ENCODE measurements at places on chromosomes 4 and X.

DNA sequence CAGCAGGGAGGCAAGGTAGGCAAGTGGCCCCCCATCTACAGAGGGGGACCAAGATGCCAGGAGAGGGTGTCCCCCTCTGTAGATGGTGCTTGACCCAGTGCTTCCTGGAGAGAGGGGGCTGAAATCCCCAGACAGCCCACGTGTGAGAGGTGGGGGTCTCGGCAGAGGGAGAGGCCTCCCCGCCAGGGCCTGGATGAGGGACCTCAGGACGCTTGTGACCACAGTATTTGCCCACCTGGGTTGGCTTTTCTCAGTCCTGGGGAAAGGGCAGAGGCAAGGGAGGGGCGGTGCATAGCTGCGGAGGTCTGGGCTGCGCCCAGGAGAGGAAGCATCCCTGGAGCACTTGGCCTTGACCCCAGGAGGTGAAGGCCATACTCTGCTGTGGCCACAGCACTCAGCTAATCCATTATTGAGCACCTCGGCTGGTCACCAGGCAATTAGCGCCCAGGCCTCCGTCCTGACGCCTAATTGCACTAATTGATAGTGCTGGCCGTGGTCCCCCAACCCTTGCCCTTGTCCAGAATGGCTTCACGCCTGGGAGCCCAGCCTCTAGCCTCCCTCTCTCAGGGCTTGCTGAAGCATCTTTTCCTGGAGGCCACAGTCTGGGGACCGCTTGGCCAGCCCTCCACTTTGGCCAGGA lies 30.7 kb downstream of the HMX1 start:
- no peak for DNase-seq

DNA sequence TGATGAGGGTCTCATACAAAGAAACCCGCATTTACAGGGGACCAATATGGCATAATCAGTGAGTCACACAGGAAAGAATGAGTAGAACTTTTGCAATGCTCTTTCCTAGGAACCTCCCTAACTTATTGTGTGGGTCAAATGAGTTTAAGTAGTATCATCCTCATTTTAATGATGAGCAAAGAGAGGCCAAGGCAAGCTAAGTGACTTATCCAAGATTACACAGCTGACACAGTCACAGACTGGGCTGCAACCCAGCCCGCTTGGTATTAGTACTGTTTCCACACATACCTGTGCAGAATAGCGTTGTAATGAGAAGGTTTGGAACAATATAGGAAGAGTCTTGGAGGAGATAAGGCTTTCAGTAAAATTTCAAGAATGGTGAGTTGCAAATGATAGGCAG lies 91.0 kb upstream of the PPP1R2C start:
- DNase-seq = no peak

GRCh38 chr4:12689457-12689856 lies 794.7 kb downstream of the RAB28 start:
- DNase-seq = no peak

DNA sequence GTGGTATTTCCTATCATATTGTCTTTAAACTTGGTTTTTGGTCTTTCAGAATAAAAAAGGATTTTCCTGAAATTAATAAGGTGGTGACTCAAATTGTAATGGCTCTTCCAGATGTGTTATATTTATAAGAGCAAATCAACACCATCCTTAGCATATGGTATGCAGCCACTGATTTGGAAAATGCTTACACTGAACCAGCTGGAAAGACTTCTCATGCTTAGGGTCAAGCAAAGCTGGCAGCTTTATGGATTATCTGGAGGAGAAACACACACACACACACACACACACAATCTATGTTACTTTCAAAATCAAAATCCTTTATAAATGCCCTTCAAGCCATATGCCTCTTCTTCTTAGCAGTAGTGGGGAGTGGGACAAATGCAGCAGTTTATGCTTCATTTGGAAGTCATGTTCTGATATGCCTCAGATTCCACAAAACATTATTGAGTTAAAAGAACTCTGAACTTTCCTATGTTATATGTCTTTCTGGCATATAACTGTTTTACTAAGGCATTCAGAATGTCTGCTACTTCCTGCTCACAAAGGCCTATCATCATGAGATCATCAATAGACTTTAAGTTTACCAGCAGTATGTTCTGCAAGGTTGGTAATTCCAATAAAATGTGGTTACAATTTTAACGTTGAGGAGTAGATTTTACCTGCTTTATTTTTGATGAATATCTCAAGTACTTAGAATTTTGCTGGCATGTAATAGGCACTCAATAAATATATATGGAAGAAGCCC lies 72.9 kb upstream of the PRDM5 start:
- no peak for DNase-seq

- DNase-seq = no peak
These were observed 4.0 kb upstream of the SLC49A3 start for GRCh38 chr4:692771-693554.

DNA sequence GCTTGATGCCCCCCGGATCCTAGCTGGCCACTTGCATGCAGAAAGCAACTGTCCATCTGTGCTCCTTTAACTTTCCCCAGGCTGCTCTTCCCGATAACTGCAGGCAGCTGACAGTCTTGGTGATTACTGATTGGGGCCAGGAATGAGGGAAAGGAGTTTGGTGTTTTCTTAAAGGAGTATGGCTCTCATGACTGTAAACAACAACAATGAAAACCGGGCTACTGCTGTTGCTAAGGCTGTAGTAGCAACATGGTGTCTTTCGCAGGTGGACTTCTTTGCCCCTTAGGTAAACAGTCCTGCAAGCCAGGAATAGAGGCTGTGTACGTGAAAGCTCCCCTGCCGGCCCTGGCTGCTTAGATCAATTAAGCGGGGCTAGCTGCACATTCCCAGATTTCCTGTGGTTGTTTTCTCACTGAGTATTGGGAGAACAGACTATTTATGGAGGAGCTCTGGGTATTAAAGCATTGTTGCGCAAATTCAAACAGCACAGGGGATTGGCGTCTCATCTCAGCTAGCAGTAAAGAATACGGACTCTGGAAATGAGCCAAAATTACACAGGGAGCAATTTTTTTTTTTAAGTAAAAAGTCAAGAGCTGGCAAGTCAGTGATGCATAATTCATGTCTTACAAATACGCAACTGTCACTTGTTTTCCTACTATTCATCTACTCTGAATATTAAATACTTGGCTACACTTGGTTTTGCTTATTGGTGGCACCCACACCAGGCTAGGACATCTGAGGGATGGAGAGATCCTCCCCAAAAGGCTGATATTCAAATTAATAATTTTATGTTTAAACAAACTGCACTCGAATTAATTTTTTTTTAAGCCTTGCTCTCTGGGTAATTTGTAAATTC lies 61.6 kb upstream of the NAP1L5 start:
- no peak for DNase-seq

- no peak for DNase-seq
These were observed 876.0 kb downstream of the FSTL5 start for GRCh38 chr4:161287678-161288352.

DNA sequence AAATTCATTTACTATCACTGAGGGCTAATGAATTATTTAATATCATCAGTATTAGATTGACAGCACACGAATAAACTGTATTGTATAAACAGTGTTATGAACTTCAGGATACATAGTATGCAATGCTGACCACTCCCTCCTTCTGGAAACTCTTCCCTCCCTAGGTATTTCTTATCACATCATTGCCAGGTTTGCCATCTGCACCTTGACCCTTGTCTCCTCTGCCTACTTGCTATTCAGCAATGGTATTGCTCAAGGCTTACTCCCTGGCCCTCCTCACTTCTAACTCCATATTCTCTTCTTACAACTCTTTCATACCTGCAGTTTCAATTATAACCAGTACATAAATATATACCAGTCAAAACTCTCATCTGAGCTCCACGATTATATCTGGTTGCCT lies 38.9 kb downstream of the ATP8A1 start:
- no peak for DNase-seq

GRCh38 chr4:97548186-97548585 lies 595.1 kb downstream of the STPG2 start:
- DNase-seq = no peak

DNA sequence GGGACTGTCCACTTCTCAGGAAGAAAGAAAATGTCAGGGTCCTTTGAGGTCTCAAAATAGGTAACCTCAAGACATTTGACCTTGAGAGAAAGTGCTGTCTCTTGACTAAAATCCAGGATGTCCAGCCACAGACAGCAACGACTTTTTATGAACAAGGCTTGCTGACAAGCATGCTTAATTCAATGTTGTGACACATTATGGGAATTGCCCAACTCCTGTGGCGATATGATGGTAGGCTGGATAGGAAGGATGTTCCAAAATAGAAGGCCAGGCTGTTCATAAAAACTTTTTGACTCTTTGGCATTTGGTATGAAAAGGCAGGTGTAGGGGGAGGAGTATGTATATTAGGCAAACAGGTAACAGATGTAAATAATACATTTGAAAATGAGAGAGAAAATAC lies 50.8 kb upstream of the EDNRA start:
- no peak for DNase-seq

GRCh38 chrX:41889317-41890025 lies 33.9 kb downstream of the CASK start:
- no peak for DNase-seq

- DNase-seq = no peak
These were observed 50.6 kb downstream of the SCFD2 start for GRCh38 chr4:53315300-53315699.

DNA sequence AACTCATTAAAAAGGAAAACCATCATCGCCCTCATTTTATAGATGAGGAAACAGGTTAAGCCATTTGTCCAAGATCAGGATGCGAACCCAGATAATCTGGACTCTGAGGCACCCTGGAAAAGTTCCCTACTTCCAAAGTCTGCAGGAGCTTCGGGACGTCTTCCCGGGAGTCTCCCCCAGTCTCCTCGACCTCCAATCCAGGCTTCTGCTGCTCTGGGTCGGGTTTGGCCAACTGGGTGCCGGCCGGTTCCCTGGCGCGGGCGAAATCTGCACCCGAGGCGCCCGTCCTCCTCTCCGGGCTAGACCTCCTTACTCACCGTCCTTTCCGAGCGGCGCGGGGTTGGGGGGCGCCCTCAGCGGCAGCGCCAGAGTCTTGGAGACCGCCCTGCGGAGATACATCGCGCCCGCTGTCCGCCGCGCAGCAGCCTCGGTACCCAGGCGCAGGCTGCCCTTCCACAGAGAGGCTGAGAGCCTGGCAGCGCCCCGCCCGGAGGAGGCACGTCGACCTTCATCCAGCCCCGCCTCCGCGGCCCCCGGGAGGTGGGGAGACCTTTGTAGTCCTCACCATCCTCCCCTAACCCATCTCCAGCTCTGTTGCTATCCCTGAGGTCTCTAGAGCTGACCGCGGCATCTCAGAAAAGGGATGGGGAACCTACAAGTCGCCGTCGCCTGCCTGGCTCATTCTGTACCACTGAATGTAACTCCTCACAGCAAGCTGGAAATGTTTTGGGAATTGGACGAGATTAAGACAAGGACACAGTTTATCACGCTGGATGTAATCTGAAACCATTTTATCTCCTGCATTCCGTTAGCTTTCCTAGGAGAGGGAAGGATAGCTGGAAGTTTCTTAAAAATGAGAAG lies at the start of gene MGARP:
MGARP (minus strand) TSS at position 466 of the 861 bp plus-strand sequence; CDS start at position 399, 67 bp downstream.
- no peak for DNase-seq

DNA sequence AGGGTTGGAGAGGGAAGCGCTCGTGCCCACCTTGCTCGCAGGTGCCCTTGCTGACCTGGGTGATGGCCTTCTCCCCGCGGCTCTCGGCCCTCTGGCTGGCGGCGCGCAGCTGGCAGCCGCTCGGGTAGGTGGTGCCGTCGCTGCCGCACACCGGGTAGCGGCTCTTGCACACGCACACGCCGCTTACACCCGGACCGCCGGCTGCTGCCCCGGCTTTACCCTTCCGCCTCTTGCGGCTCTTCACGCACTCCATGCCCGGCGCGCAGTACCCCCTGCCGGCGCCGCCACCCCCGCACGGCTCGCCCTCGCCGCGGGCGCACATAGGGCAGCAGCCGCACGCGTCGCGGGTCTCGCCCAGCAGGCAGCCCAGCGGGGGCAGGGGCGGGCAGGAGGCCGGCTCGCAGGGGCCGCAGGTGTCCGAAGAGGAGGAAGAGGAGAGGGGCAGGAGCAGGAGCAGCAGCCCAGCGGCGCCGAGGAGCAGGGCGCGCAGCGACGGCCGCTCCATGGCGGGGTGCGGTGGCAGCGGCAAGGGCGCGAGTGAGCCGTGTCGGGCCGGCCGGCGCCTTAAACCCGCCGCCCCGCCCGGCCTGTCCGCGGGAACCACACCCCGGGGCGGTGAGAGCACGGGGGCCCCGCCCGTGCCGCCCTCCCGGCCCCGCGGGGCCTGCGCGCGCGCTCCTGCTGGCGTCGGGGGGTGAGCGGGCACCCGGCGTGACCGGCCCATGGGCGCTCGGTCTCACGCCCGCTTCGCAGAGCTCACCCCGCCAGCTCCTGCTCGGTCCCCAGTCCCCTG lies at the start of gene IGFBP7:
IGFBP7 (minus strand) TSS at position 539 of the 793 bp plus-strand sequence; CDS start at position 505, 34 bp downstream.
- DNase-seq = no peak

GRCh38 chr4:186633844-186634243 lies 78.5 kb upstream of the MTNR1A start:
- DNase-seq = no peak

DNA sequence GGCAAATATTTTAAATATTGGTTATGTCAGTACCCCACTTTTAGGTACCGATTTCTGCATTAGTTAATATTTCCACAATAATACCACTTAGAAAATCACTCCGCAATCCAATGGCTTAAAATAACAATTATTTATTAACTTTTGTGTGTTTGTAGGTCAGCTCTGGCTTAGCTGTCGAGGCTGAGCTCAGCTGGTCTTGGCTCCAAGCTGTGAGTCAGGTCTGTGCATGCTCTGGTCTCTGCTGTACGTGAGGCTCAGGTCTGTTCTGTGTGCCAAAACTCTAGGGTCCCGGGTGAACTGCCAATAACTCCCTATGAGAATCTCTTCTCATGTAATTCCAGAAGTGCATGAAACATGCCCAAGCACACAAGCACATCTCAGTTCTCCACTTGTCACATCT lies 245.8 kb upstream of the GK2 start:
- no peak for DNase-seq

GRCh38 chrX:18151649-18152048 lies 69.0 kb downstream of the BEND2 start:
- DNase-seq = no peak

DNA sequence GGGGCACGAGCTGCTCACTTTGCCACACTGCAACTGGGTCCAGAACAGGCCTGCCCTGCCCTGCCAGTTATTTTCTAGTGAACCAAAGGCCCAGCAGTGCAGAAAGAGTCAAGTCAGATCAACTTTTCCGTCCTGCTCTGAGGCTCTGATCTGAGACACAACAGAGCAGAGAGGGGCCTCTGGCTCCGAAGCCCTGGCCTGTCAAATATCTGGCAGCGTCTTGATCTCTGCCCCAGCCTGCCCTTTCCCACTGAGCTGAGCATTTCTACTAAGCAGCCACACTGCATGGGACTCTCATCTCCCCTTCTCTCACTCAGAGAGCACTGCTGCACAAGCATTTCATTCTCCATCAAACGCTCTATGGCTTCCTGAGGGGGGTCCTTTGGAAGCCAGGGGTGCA lies 11.8 kb downstream of the IGFBP7 start:
- DNase-seq = no peak

DNA sequence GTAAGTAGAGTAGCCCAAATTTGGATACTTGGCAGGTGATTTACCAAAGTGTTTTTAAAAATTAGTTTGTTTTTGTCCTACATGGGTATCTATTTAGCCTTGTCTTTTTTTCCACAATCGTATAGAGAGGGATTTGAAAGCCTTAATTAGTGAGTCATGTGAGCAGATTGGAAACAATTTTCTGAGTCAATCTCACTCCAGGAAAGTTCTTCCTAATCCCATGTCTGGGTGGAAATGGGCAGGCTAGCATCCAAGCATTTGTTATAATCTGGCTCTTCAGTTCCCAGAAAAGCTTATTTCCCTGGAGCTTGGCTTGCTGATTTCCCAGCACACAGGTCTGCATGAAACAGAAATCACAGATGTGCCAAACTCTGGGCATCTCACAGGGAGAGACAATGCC lies 426.9 kb upstream of the BOD1L1 start:
- DNase-seq = no peak

- DNase-seq = no peak
These were observed 342.3 kb downstream of the ZNF674 start for GRCh38 chrX:46202733-46203514.

Data from NCI-H187 treated with DMSO at 0.1 percent for 48 hours (cell line).